Activated CD4-positive, CD25-positive, alpha-beta regulatory T cell (primary cell): ENCODE measurements at places on chromosomes 1 and 21.

- DNase-seq = no peak
These were observed 271.9 kb downstream of the HHAT start for GRCh38 chr1:210600421-210601159.

GRCh38 chr1:196121181-196121580, 487.1 kb downstream of the KCNT2 start:
- no peak for DNase-seq

- DNase-seq = no peak
These were observed 79.0 kb upstream of the SYT6 start for GRCh38 chr1:114232691-114233090.

- DNase-seq = no peak
These were observed 72.5 kb downstream of the CDC42BPA start for GRCh38 chr1:227245613-227246320.

DNA sequence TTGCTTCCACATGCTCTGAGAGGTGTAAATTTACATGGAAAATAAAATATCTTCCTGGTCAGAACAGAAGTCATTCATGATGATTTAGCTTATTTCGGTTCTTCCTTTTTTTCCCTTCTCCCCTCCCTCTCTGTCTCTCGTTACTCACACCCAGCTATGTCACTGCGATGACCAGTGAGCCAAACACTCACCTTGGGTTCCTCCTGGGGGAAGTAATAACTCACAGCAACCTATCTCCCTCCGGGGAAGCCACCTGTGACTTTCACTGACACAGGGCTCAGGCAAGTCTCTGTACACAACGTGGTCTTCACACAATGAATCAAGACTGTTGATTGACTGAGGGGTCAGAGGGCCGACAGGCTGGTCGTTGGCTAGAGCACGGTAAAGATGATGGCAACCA, 135.3 kb upstream of the VANGL1 start:
- no peak for DNase-seq

DNA sequence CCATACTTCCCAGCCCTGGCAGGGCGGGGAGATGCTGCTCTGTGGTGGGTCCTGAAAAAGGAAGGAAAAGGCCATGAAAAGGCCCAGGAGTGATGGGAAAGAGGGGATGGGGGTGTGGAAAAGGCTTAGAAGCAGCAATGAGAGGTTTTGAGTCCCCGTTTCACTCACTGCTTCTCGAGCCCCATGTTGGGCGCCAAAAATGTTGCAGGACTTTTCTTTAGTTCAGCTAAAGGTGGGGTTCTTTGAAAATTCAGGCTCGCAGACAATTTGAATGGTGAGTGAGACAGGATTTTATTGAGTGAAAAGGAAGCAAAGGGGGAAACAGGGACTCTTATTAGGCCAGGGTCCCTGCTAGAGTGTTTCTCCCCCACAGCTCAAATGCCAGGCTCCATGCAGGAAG, 93.1 kb downstream of the MRPS6 start:
- no peak for DNase-seq

DNA sequence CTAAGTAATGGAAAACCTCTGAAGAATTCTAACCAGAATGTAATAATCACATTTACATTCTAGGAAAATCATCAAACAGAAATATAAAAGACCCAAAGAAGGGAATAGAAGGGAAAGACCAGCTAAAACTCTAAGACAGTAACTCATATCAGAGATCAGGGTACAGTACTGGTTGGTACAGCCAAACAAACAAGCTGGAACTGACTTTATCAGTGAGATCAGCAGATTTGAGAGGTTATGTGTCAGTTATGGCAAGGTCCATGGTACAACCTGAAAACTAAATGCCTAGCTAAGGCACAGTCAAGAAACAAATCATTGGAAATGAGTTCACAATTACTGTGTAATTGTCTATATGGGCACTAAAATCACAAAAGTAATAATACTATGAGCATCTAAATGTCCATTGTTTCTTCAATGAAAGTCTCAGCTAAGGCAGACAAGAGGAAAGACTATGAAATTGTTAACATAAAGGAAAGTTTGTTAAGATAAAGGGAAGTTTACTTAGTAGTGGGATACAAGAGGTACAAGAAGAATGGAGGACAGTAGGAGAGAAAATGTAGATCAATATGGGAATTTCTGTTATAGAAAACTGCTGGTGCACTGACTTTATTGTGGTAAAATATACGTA, 75.8 kb downstream of the TRIM33 start:
- DNase-seq = no peak

DNA sequence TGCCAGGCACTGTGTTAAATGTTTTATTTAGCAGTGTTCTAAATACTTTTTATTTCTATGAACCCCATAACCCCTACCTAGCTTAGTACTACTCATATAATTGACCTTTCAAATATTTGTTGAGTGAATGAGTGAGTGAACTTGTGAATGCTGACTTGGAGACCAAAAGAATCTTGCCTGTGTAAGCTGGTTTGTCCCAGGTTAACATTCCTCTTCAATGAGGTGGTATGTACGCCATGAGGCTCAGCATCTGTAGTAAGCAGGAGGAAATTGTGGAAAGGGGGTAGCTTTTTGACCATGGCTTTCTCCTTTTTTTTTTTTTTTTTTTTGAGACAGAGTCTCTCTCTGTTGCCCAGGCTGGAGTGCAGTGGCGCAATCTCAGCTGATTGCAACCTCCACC, 14.6 kb downstream of the MED18 start:
- DNase-seq = no peak

- DNase-seq = no peak
These were observed at the start of gene COL6A1 for GRCh38 chr21:45981151-45982091. Gene COL6A1 (plus strand): TSS chr21:45981770. CDS start chr21:45981851, 81 bp downstream.

GRCh38 chr1:37752583-37753471, 12.1 kb downstream of the EPHA10 start:
- DNase-seq = no peak

GRCh38 chr1:117290890-117291289, 76.4 kb upstream of the MAN1A2 start:
- DNase-seq = no peak

DNA sequence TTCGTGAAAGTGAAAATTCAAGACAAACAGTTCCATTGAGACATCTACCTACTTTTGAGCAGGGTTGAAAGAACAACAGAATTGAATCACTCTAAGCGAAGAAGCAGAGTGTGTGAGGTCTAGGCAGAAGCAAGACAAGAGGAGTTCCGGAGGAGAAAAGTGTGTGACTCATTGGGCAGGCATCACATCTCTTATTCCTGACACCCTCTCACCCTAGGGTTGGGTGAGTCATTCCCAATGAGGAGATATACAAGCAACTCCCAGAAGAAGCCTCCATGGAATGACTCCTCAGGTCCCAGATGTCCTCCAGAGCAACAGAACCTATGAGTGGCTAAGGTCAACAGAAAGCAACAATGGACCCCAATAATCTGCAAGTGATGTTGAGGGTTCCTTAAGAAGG, 138.1 kb downstream of the TPR start:
- no peak for DNase-seq

GRCh38 chr1:25572708-25573590, 29.5 kb downstream of the LDLRAP1 start:
- DNase-seq = no peak
